ENCODE measurements at places on chromosomes 7 and 10.

DNA sequence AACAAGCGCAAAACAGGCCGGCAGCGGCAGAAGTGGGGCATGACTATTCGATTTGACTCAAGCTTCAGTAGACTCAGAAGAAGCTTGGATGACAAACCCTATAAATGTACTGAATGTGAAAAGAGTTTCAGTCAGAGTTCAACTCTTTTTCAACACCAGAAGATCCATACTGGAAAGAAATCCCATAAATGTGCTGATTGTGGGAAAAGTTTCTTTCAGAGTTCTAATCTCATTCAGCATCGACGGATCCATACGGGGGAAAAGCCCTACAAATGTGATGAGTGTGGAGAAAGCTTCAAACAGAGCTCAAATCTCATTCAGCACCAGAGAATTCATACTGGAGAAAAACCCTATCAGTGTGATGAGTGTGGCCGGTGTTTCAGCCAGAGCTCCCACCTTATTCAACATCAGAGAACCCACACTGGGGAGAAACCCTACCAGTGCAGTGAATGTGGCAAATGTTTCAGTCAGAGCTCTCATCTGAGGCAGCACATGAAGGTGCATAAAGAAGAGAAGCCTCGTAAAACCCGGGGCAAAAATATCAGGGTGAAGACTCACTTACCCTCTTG lies 2.8 kb downstream of the ZNF22 start:
- no peak for DNase-seq
- no peaks in the 10 kb centered on the region for H3K27me3 ChIP-seq
- H3K27ac ChIP-seq = no peak overlapping the region
- peaks cover 17% of the 10 kb centered on the region for H3K4me1 ChIP-seq
- peaks cover 14% of the 10 kb centered on the region for H3K36me3 ChIP-seq

DNA sequence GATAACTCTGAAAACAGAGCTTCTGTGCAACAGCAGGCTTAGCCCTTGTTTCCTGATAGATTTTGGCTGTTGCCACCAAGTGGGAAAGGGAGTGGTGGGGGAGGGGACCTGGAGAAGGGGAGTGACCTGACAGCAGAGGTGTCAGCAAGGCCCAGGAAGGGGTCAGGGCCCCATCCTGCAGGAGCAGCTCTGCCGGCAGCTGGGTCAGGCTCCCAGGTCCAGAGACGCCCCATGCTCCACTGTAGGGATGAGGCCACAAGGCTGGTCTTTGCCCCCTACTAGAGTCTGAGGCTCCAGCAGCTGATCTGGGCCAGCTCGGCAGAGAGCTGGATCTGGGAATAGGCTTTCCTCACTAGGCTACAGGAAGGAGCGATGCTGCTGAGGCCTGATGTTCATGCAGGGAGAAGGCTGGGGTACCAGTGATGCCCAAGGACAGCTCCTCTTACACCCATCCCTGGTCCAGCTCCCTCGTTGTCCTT lies 44.0 kb upstream of the ZMIZ1 start:
- peaks cover 24% of the 10 kb centered on the region for H3K4me1 ChIP-seq
- H3K27me3 ChIP-seq = no peaks in the 10 kb centered on the region
- H3K27ac ChIP-seq = no peak overlapping the region
- no peaks in the 10 kb centered on the region for H3K36me3 ChIP-seq

- H3K27me3 ChIP-seq = no peaks in the 10 kb centered on the region
- peaks cover 18% of the 10 kb centered on the region for H3K4me1 ChIP-seq
- peak; percentile 52 for DNase-seq
- no peak overlapping the region for H3K27ac ChIP-seq
Measured at GRCh38 chr10:131970946-131971345, 10.8 kb downstream of the BNIP3 start.

DNA sequence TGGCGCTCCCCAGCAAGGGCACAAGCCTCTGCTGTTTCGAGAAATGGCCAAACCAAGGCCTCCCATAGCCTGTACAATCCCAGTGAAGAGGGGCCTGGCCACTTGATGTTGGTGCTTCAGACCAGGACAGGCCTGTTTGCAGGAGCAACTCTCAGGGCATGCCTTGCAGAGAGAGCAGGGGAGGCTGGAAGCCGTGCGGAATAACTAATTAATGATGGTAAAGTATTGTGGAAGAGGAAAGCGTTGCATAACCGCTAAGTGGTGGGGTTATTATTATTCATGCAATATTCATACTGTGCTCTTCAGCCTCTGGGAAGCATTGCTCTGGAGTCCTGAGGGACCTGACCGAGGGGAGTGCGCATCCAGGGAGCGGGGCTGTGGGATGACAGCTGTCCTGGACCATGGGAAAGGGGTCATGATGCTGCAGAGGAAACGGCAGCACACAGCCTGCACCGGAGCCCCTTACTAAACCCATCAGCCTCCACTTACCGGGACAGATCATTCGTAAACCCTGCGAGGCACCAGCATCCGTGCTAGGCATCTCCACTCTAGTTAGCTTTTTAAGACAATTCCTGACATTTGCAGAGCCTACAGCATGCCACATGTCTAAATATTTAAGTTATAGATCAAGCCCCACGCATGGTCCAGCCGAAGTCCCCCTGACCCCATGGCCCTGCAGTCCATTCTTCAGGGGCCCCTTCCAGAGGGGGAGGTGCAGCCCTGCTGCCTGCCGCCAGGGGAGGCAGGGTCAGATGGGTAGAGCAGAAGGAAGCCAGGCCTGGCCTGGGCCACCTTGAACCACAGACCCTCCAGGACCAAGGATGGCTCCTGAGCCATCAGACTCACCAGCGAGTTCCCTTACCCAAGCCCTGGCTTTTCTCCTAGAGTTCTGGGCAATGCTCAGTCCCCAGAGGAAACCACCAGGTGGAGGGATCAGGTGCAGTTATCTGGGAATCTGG lies 11.6 kb downstream of the TMEM273 start:
- DNase-seq = no peak
- no peaks in the 10 kb centered on the region for H3K36me3 ChIP-seq
- peaks cover 88% of the 10 kb centered on the region for H3K4me1 ChIP-seq
- peak overlapping the region; percentile 61 for H3K27ac ChIP-seq
- no peak overlapping the region for H3K4me3 ChIP-seq

DNA sequence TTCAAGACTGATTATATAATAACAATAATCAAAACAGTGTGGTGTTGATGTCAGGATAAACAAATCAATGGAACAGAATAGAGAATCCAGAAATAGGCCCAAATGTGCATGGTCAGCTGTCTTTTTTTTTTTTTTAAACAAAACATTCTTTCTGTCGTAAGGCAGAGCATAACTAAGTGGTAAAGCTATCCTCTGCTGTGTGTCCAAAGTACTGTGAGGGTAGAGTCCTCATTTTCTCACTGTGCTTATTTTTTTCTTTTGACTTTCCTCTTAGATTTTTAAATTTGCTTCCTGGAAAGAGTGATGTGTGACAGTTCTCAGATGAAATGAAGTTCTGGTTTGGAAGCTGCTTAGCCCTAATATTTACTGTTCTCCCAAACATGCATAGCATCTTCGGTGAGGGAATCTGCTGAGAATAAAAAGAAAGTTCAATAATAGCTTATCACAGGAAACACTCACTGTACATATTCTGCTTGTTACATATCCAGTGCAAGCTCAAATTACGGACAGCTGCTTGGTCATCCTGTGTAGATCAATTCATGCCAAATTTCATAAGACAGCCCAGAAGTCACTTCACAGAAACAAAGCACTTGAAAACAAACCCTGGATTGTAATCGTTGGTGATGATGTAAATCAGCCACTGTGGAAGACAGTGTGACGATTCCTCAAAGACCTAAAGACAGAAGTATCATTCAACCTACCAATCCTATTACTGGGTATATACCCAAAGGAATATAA lies 423.9 kb downstream of the NEBL start:
- no peaks in the 10 kb centered on the region for H3K36me3 ChIP-seq
- H3K27me3 ChIP-seq = no peaks in the 10 kb centered on the region
- no peak overlapping the region for H3K27ac ChIP-seq
- no peaks in the 10 kb centered on the region for H3K4me1 ChIP-seq
- no peak overlapping the region for H3K4me3 ChIP-seq
- no peak for DNase-seq

DNA sequence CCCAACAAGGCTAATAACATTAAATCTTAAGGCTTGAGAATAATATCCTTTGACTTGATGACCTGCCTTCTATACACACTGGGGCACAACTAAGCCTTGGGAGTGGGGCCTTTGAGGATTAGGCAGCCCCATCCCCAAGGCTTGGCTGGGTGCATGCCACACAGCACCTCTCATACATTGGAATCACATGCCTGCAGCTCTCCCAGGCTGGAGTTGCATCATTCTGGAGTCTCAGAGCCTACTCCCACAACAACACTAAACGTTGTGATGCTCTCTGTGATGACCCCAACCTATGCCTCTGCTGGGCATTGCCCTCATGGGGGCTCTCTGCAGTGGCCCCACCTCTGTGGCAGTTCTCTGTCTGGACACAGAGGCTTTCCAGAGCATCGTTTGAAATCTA lies 31.9 kb upstream of the SGCE start:
- no peak overlapping the region for H3K4me3 ChIP-seq
- H3K27ac ChIP-seq = no peak overlapping the region
- no peaks in the 10 kb centered on the region for H3K27me3 ChIP-seq
- H3K4me1 ChIP-seq = no peaks in the 10 kb centered on the region
- no peak for DNase-seq

DNA sequence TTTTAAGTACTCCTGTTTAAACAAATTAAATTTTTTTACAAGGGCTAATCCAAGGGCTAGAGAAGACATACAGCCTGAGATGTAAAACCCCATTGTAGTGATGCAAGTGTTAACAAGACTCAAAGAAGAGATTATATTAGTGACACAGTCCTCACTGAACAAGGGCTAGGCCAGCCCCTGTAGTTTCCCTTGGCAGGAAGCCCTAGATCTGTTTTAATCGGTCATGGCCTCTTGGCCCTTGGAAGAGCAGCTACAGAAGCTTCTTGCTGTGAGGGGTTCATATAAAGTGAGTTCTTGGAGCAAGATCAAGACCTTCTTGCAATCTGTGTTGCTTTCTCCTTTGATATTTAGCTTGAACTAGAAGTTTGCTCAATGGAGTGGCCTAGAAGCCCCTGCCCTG lies 1339.4 kb downstream of the XPNPEP1 start:
- no peaks in the 10 kb centered on the region for H3K36me3 ChIP-seq
- H3K27ac ChIP-seq = no peak overlapping the region
- H3K4me3 ChIP-seq = no peak overlapping the region
- DNase-seq = no peak

DNA sequence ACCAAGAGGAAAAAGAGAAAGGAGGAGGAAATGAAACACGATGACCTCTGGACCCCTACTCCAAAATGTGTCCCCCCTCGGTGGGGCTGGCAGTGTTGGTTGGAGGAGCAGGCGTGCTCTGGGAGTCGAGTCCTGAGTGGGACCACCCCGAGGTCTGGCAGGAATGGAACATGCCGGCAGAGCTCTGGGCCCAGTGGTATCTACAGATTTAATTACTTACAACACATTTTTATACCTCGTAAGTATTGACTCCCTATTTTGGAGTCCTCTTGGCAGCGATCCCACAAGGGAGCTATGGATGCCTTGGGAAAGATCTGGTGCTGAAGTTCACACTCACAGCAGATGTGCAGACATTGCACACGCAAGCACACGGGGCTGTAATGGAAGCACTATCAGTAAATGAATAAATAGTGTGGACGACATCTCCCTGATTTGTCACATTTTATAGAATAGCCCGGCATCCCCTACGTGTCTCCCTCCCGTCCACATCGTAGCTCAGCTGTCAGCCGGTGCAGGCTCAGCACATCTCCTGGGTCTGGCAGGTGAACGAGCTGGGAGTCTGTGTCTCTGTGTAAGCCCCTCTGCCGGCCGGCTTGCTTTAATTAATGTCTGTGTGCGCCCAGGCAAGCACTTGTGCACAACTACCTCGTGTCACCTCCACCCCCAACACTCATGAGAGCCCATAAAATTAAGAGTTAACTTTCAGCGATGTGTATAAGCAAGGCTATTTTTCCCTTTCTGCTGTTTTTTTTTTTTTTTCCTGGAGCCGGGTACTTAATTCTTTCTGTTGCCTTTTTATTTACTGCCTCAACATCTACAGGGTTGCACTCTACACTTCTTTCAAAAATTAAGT lies 603.2 kb downstream of the LRMDA start:
- no peaks in the 10 kb centered on the region for H3K27me3 ChIP-seq
- no peaks in the 10 kb centered on the region for H3K4me1 ChIP-seq
- H3K36me3 ChIP-seq = no peaks in the 10 kb centered on the region
- no peak overlapping the region for H3K4me3 ChIP-seq

DNA sequence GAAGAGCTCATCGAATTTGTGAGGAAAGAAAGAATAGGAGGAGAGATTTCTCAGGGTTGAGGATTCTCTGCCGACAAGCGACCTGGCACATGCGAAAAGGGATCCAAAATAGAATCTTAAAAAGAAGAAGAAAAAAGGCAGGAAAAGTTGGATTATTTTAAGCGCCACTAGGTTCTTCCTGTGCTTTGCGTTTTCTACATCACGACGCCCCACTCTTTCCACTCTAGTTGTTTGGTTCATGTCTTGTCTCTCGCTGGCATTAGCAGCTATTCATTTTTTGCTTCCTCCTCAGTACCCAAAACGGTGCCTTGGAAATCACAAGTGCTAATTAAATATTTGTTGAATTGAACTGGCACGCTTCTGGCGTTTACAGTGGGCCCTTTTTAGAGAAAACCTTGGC lies 674 bp upstream of the FRA10AC1 start:
- H3K27me3 ChIP-seq = no peaks in the 10 kb centered on the region
- H3K4me3 ChIP-seq = peak overlapping the region; percentile 63
- H3K4me1 ChIP-seq = peaks cover 42% of the 10 kb centered on the region
- H3K36me3 ChIP-seq = no peaks in the 10 kb centered on the region

GRCh38 chr10:91006752-91007346 lies 86.0 kb upstream of the ANKRD1 start:
- peak overlapping the region; percentile 1 for H3K27ac ChIP-seq
- no peak for DNase-seq
- H3K27me3 ChIP-seq = no peaks in the 10 kb centered on the region

GRCh38 chr7:83934118-83934734 lies 260.4 kb downstream of the SEMA3A start:
- H3K36me3 ChIP-seq = no peaks in the 10 kb centered on the region
- H3K27ac ChIP-seq = no peak overlapping the region
- DNase-seq = no peak
- no peak overlapping the region for H3K4me3 ChIP-seq

DNA sequence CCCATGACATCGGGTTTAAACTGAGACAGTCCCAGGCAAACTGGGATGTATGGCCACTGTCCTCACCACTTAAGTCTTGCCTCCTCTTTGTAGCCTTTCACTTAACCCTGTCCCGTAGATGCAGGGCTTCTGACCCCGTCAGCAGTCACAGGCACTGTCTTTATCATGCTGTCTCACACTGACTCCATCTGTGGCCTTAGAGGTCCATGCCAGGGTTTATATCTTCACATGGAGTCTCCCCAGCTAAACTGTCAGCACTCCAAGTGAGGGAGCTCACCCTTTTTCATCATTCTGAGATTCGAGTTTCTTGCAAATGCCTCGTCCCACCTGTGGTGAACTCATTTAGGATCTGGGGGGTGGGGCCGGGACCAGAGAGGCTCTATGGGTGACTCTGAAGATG lies 2.8 kb downstream of the FKBP6 start:
- no peaks in the 10 kb centered on the region for H3K27me3 ChIP-seq

DNA sequence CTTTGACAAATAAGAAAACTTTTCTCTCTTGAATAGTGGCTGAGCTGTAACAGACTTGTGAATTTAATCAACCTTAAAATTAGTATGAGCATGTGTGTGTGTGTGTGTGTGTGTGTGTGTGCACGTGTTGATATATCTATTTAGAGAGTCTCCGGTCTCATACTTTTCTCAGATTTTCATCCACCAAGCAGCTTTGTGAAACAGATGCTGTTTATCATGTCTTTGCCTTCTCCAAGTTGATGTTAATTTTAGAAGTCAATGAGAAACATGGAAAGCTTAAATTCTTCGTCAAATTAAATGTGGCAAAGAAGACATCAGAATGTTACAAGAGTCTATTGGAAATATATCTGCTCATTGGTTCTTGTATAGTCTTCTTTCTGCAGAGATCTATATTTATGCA lies 839.2 kb upstream of the CELF2 start:
- no peak for DNase-seq
- H3K4me3 ChIP-seq = no peak overlapping the region
- no peaks in the 10 kb centered on the region for H3K36me3 ChIP-seq
- no peaks in the 10 kb centered on the region for H3K4me1 ChIP-seq

All from spleen (tissue), 13 donors.